ENCODE measurements at places on chromosomes 7 and 10. TPM values are rescaled to one million over a fixed set of nuclear protein-coding genes. Genes with fewer than 3 reads are reported as not detected.

SAP25 gene
- 0.13 TPM for total RNA-seq

H2BK1 gene
- total RNA-seq, result not detected

SLC26A3 gene
- total RNA-seq, result not detected

CRPPA gene
- 1.4 TPM for total RNA-seq

LRIT1 gene
- not detected for total RNA-seq

ECD gene
- total RNA-seq, result 21.4 TPM

SPDYE8 gene
- not detected for total RNA-seq

ATRNL1 gene
- total RNA-seq, result 2.3 TPM

MKI67 gene
- total RNA-seq, result 7.4 TPM

AKR1C8 gene
- not detected for total RNA-seq

NME8 gene
- total RNA-seq, result not detected

DOCK4 gene
- 20.3 TPM for total RNA-seq

SPAG6 gene
- total RNA-seq, result not detected

SPDYE5 gene
- total RNA-seq, result not detected

EXOC6 gene
- 7.9 TPM for total RNA-seq

ST8SIA6 gene
- not detected for total RNA-seq

UBE3C gene
- 89.1 TPM for total RNA-seq

GNGT1 gene
- total RNA-seq, result not detected

NACAD gene
- total RNA-seq, result 4.2 TPM

SFXN3 gene
- total RNA-seq, result 97.7 TPM

CLCN1 gene
- total RNA-seq, result 0.07 TPM

P4HA1 gene
- 457 TPM for total RNA-seq

DGKI gene
- total RNA-seq, result 12.7 TPM

AP4M1 gene
- 16.0 TPM for total RNA-seq

AQP1 gene
- 335 TPM for total RNA-seq

PILRA gene
- total RNA-seq, result not detected

SAMD9 gene
- total RNA-seq, result 11.8 TPM

SEMA3D gene
- 11.8 TPM for total RNA-seq

SPAM1 gene
- total RNA-seq, result not detected

HIBADH gene
- total RNA-seq, result 53.9 TPM

MBL2 gene
- total RNA-seq, result not detected

RABGEF1 gene
- total RNA-seq, result 49.4 TPM

GIMAP5 gene
- total RNA-seq, result not detected

UCN3 gene
- not detected for total RNA-seq

ATP6V0E2 gene
- 18.1 TPM for total RNA-seq

CCDC3 gene
- total RNA-seq, result 64.4 TPM

All from smooth muscle cell of the pulmonary artery (primary cell).